ENCODE measurements at places on chromosomes 16 and 17.

DNA sequence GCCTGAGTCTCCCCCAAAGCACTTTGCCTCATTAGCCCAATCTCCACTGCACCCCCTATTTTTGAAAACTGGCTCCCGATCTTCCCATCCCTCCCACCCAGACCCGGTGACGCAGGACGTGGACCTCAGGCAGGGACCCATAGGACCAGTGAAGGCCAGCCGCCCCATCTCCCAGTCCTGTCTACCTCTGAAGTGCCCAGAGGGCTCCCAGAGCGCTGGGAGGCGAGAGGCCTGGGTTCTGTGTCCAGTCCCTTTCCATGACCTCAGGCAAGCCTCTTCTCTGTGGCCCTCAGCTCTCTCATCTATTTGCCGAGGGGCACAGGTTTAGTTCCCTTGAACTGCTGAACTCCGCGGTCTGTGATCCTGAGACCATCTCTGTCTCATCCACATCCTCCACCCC lies 714 bp downstream of the TNS4 start:
- DNase-seq = no peak

GRCh38 chr17:61639818-61640217 lies 48.8 kb upstream of the NACA2 start:
- no peak for DNase-seq

GRCh38 chr16:55667753-55668152 lies 12.0 kb downstream of the SLC6A2 start:
- no peak for DNase-seq

- no peak for DNase-seq
Measured at GRCh38 chr16:1107141-1107540, 11.1 kb upstream of the C1QTNF8 start.

GRCh38 chr17:64245218-64246145 lies 17.6 kb downstream of the TEX2 start:
- no peak for DNase-seq

DNA sequence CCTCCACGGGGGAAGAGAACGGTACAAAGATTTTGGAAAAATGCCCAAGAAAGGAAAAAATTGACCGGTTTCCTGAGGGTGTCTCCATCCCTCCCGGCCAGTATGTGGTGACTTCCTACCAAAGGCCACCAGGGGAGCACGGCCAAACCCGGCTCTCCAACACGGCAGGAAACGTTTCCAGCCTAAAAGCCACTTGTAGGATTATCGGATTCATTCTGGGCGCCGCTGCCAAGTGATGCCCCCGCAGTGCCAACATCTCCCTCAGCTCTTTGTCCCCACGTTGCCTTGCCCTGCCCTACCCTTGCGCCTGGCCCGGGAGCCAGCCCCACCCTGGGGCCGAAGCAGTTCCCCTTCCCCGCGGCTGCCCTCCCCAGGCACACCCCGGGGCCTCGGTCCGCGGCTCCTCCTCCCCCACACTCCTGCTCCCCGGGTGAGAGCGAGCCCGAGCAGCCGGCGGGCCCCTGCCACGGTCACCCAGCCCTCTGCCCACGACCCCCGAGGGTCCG lies 688 bp downstream of the CRK start:
- peak; percentile 53 for DNase-seq

GRCh38 chr17:27898096-27898495 lies 4.9 kb upstream of the LYRM9 start:
- no peak for DNase-seq

DNA sequence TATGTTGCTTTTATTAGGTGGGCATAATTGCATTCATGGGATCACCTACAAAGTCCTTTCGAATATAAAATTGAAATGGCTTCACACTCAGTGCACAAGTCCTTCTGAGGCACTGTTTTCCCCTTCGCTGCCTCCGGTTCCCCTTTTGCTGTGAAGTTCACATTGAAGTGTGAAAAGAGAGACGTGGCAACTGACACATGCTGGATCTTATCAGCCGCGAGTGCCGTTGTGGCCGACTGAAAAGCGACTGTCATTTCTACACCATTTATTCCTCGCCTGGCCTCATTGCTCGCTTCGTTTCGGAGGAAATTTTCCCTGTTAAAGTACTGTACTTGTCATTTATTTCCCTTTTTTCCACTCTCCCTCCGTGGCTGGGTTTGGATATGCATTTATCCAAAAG lies 423.5 kb downstream of the MAF start:
- DNase-seq = no peak

DNA sequence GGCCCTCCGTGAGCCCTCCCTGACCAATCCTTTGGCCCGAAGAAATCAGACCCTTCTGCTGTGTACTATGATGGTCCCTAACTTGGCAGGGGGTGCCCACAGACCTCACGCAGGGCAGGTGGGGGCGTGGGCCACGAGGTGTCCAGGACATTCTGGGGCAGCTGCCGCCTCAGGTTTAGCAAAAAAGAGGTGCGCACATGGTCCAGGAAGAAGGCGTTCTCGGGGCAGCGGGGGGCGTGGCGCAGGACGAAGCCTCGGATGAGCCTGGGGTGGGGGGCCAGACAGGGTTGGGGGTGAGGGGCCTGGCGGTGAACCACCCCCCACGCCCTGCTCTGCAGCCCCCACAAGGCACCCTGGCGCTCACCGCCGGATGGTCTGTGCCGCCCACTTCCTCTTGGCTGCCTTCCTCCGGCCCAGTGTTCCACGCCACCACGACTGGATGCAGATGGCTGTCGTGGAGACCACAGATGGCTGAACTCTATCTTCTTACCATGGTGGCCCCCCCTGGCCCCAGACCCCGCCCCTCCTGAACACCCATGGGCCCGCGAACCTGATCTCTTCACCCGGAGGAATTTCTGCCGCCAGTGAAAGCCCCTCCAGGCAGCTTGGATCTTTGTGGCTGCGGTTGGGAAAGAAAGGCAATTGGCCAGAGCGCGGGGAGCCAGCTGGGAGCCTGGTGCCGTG lies 14.2 kb upstream of the CRK start:
- no peak for DNase-seq

DNA sequence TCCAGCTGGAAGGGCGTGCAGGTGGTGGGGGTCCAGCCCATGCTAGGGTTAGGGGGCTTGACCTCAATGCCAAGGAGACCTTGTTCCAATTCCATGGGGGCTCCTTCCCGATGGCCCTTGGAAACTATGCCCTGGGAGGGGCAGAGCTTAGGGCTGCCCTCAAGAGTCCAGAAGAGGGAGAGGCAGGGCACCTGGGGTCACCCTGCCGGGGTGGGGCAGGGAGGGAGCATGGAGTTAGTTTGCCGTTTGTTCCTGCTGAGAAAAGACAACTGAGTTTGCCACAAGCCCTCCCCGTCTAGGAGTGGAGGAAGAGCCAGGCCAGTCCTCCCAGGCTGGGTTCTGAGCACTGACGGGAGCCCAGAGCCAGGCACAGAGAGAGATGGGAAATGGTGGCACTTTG lies 21.4 kb downstream of the MMP15 start:
- no peak for DNase-seq

- DNase-seq = no peak
Measured at GRCh38 chr17:57121308-57122042, 36.4 kb downstream of the AKAP1 start.

- DNase-seq = no peak
Measured at GRCh38 chr16:84443166-84443802, 61.2 kb downstream of the MEAK7 start.

- DNase-seq = no peak
Measured at GRCh38 chr16:80541306-80541694, 507 bp downstream of the DYNLRB2 start.

DNA sequence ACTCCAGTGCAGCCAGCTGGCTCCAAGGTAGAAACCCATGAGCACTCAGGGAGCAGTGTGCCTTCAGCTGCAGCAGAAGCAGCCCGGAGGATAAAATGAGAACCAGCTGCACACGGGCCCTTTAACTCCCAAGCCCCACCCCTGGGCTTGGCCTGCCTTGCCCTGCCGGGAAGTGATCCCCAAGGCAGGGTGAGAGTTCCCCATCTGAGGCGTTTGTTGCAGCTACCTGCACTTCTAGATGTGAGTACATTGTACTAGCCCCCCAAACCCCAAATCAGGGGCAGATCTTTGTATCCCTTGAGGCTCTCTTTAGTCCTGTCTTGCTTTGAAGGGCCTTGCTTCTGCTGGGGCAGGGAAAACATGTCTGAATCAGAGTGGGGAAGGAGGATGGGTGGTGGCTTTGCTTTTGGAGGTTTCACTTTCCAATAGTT lies at the start of gene MVP:
Gene MVP (plus strand): TSS at position 192 of the 431 bp plus-strand sequence. CDS start 10,088 bp downstream, outside the sequence.
- DNase-seq = no peak

GRCh38 chr17:42378959-42379594 lies 9.2 kb downstream of the STAT3 start:
- no peak for DNase-seq

DNA sequence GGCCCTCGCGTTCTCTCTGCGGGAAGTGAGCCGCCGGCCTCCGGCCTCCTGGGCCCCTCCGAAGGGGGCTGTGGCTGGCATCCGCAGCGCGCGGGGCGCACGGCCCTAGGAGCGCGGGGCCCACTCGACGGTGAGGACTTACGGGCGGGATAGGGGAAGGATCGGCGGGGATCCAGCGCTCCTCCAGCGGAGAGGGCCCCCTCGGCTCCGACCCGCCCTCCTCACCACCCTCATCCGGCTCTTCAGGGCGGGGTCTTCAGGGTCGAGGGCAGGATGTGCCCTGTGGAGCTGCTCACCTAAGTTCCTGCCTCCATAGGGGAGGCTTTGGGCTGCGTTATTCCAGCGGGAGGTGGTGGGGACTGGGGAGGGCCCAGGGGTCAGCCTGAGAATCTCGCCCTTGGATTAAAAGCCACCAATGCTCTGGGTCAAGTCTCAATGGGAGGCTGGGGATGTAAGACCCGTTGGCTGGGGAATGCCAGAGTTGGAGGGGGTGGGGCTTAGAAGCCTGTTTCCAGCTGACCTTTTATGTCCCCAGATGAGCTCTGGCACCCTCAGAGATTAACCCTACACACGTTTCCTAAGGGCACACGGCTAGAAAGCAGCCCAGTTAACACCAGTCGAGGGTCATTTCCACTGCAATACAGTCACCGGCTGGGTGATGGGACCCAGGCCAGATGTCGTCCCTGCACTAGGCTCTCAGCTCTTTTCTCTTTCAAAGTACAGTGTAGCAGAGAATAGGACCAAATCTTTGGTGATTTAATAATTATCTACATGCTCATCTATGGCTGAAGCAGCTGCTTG lies 13.4 kb downstream of the TBX2 start:
- no peak for DNase-seq

- DNase-seq = no peak
Measured at GRCh38 chr17:13518261-13519000, 83.3 kb downstream of the HS3ST3A1 start.

- peak; percentile 82 for DNase-seq
Measured at GRCh38 chr16:425082-425718, at the start of gene RAB11FIP3. RAB11FIP3 (plus strand) TSS chr16:425649; CDS start chr16:426007, 358 bp downstream.

DNA sequence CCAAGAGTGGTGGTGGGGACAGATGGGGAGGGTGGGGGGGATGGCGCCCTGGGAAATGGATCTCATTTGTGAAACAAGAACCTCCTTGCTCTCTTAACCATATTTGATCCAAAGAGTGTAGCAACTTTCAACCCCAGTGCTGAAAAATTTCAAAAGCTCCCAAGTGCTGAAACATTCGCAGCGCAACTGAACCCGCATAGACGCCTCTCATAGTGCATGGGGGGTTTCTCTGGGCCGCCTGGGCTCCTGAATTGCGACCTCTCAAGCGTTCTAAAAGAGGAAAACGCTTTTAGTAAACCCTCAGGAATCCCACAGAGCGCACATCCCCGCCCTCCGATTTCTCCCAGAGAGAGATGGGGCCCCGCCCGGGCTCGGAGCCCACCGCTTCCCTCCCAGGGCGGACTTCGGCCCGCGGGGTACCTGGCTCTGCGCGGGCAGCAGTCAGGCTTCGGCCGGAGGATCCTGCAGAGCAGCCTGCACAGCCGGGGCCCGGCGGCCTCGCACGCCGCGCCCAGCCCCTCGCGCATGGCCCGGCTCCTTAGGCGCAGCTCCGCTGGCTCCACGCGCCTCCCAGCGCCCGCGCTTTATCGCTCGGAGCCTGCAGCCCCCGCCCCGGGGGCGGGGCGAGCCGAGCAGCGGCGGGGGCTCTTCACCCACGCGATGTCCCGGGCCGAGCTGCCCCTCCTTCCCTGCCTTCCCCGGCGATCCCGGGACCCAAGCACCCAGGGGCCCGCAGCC lies 7.0 kb downstream of the NOS2 start:
- no peak for DNase-seq

- DNase-seq = no peak
Measured at GRCh38 chr17:79033046-79033616, 9.2 kb downstream of the C1QTNF1 start.

DNA sequence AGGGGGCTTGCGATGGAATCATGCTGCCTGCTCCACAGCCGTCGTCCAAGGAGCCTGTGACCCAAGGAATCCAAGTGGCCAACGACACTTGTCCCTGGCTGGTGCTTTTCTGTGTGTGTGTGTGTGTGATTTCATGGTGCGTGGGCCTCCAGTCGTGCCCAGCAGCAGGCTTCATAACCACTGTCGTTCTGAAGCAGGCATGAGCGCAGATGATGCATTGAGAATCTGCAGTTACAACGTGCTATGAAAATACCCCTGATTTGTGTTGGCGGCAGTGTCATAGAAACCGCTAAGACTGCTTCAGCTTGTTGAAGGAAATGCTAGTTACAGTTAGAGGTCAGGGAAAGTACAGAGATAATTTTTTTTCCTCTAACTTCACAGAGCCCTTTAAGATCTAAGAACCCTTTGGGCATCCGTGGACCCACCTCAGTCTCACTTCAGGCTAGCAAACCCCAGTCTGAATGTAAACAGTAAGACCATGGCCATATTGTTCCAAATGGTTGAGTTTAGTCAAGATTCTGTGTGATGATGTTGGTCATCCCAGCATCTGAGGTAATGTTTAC lies 15.6 kb downstream of the C16orf90 start:
- DNase-seq = no peak

GRCh38 chr17:81404558-81405165 lies 9.4 kb downstream of the BAHCC1 start:
- no peak for DNase-seq

- no peak for DNase-seq
Measured at GRCh38 chr16:78310196-78310595, 210.7 kb downstream of the WWOX start.

DNA sequence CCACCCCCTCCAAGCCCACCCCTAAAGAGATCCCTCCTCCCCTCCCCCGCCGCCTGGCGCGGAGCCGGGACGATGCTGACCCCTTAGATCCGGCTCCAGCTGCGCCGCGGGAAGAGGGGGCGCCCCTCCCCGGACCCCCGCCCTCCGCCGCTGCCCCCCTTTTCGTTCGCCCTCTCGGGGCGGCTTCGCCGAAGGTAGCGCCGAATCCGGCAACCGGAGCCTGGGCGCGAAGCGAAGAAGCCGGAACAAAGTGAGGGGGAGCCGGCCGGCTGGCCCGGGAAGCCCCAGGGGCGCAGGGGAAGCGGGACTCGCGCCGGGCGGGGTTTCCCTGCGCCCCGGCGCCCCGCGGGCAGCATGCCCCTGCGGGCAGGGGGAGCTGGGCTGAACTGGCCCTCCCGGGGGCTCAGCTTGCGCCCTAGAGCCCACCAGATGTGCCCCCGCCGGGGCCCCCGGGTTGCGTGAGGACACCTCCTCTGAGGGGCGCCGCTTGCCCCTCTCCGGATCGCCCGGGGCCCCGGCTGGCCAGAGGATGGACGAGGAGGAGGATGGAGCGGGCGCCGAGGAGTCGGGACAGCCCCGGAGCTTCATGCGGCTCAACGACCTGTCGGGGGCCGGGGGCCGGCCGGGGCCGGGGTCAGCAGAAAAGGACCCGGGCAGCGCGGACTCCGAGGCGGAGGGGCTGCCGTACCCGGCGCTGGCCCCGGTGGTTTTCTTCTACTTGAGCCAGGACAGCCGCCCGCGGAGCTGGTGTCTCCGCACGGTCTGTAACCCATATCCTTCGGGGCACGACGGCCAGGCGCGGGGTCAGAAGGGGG lies 623 bp downstream of the CACNA1G start:
- no peak for DNase-seq

All from NCI-H1092 (cell line).